ENCODE measurements at places on chromosomes 12 and 14.

GRCh38 chr14:34275078-34275477, 187.0 kb downstream of the SPTSSA start:
- no peak for DNase-seq

GRCh38 chr12:77808534-77808933, 22.2 kb upstream of the NAV3 start:
- no peak for DNase-seq

- DNase-seq, result no peak
Measured at GRCh38 chr12:5014269-5014668, 29.4 kb upstream of the KCNA5 start.

- no peak for DNase-seq
Measured at GRCh38 chr12:39682689-39683477, 63.3 kb upstream of the ABCD2 start.

DNA sequence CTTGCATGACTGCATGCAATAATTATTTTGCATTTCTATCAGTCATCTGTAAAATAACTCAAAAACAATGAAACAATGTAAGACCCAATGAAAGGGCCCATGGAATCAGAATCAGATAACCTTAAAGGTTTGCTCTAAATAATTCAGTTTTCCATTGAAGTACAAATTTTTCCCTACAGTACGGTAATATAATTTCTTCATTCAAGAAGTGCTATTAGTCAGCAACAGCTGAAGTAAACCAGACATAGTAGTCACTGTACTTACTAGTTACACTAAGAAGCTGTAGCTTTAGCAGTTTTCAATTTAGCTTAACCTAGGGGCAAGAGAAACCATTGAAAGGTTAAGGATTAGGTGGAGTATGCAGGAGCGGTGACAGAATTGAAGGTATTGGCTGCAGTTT, 43.5 kb downstream of the BCAT1 start:
- no peak for DNase-seq

GRCh38 chr12:123906711-123907420, 65.8 kb downstream of the CCDC92 start:
- no peak for DNase-seq

- DNase-seq, result no peak
Measured at GRCh38 chr12:54329759-54330158, 4.8 kb downstream of the COPZ1 start.

GRCh38 chr14:61719344-61720293, 24.3 kb downstream of the HIF1A start:
- DNase-seq, result no peak

GRCh38 chr12:60072911-60073310, 477.1 kb downstream of the SLC16A7 start:
- no peak for DNase-seq

GRCh38 chr12:124336184-124336437, 41.2 kb downstream of the RFLNA start:
- DNase-seq, result no peak

DNA sequence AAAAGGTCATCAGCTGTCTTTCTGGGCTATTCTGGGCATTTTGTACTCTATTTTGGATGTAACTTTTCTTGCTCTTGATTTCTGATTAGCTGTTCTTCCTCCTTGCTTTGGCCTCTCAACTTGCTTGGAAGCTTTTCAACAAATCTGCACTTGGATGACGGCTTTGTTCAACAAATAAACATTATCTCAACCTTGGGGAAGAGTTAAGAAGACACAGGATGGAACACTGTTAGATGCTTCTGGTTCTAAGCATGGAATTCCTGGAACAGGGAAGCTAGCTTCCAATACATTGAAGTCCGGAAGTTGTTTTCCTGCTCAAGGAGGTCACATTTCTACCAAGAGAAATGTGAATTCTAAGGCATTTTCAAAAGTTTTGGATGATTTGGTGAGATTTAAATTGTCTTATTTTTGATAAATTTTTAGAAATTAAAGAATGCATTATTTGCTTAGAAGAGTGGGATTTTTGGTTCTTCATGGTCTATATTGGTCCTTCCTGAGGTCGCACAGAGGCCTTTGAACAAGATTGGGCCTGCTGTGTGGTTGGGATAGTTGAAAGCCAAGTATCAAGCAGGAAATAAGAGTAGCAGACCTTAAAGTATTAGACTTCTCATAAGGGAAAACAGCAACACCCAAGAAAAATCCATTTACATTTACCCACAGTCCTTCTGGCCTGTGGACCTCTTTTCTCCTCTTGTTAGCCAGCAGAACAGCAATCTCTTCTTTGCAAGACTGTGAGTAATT, 59.2 kb downstream of the PPFIBP1 start:
- DNase-seq, result no peak

DNA sequence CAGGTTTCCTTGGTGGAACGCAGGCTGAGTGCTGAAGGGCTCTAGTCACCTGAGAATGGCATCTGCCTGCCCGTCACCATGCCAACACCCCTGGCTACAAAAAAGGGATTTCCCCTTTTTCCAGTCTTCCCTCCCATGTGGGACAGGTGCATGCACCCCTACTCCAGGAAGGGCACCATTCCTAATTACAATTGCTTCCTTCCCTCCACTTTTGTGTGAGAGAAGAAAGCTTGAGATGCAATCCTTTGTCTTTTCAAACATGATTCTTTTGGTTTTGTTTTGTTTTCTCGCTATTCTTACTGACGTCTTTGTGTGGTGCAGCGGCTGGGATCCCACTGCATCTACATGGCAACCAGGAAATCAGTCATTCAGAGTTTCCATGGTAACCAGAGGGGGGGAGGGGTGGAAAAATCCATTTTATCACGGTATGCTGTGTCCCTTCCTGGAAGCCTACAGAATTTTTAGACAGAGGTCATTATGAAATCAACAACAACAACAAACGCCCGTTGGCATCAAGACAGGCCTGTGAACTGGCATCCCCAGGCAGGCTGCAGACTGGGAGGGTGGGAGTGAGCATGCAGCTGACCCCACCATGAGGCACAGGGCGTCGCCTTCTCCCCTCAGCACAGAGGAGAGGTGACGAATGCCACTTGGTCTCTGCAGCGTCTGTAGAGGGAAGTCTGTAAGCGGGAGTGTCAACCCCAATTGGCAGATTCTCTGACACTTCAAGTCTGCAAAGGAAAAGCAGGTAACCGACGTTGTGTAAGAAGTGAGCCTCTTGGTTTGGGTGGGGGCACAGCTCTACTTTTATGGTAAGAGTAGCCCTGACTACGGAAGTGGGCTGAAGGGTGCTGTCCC, 13.6 kb upstream of the GNG2 start:
- peak; percentile 79 for DNase-seq

DNA sequence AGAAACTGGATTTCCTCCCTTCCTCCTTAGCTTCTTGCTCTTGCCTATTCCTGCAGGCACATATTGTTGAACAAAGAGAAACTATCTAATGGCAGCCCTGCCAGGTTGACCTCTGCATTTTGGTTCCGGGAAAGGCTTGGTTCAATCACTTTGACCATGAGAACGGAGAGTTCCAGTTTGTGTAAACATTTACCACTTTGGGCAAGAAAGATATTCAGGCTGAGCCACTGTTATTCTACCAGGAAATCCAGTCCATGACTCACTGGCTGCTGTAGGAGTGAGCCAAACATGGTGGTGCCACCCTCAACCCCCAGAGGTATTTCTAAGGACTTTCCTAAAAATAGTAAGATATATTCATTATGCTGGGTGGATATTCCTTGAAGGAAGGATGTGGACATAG, 242.2 kb upstream of the OR4E1 start:
- no peak for DNase-seq

DNA sequence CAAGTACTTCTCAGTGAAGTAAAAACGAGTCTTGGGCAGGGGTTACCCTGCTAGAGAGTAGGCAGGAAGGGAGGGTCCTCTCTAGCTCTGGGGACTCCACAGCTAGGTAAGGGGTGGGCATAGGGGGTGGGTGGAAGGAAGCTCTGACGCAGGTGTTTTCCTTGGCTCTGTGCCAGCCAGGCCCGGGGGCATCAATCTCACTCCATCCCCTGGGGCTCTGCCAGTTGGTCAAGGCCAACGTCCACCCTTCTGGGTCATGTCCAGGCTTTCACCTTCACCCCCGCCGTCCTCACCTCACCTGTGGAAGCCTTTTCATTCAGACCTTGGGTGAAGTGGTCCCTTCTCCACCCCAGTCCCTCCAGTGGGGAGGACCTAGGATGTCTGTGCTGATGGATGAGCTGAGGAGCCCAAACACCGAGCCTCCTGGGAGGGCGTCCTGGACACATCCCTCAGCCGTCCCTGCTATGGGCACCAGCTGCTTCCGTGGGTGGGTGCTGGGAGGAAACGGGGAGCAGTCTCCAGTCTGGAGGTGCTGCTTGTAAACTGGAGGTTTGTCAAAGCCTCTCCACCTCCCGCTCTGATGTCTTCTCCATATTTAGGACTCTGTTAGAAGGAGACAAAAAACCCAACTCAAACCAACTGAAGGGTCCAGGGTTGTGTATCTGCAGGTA, 71.5 kb upstream of the SFSWAP start:
- DNase-seq, result no peak

GRCh38 chr12:81440001-81440400, 319.1 kb downstream of the PPFIA2 start:
- no peak for DNase-seq

GRCh38 chr12:52215587-52216031, 17.4 kb upstream of the KRT7 start:
- DNase-seq, result no peak

DNA sequence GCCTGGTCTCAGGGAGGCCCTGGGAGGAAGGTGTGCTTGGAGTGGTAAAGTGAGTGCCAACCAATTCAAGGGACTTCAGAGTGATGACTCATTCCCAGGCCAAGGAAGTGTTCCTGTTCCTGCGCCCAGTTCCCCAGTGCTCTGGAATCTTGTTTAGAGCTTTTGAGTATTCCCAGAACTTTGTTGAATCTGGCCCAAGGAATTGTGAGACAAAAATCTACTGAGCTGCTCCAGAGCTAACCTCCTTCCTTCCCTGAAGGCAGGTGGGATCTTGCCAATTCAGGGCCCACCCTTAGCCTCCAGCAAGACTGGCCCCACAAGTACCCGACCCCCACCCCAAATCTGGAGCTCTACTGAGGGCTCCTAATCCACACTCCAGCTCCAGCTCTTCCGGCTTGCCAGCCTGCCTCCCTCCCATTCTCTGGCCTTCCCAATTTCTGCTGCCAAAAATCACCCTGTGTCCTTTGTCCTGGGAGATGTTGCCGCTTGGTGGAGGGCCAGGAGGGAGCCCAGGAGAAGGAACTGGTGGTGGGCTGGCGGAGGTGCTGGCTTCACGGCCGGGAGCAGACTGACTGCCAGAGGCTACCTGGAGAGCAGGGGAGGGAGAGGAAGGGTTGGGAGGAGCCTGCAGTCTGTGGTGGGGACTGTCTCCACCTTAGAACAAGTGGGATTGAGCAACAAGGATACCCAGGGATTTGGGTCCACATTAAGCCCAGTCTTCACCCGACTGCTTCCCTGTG, 2.0 kb upstream of the ATN1 start:
- DNase-seq, result no peak

DNA sequence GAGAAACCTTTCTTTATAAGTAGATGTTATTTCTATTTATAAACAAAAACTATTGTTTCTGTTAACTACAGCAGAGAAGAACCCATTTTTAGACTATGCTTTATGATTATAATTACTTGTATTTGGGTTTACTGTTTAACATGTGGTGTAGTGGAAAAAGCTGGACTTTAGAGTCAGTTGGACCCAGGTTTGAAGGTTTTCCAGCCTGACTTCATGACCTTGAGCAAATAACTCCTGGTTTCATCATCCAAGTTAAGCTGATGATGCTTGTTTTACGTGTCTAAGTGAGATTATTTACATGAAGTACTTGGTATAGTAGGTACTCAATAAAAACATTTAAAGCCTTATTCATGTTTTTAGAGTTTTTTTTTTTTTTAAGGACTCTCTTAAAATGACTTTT, 221.8 kb upstream of the ARHGAP5 start:
- no peak for DNase-seq

DNA sequence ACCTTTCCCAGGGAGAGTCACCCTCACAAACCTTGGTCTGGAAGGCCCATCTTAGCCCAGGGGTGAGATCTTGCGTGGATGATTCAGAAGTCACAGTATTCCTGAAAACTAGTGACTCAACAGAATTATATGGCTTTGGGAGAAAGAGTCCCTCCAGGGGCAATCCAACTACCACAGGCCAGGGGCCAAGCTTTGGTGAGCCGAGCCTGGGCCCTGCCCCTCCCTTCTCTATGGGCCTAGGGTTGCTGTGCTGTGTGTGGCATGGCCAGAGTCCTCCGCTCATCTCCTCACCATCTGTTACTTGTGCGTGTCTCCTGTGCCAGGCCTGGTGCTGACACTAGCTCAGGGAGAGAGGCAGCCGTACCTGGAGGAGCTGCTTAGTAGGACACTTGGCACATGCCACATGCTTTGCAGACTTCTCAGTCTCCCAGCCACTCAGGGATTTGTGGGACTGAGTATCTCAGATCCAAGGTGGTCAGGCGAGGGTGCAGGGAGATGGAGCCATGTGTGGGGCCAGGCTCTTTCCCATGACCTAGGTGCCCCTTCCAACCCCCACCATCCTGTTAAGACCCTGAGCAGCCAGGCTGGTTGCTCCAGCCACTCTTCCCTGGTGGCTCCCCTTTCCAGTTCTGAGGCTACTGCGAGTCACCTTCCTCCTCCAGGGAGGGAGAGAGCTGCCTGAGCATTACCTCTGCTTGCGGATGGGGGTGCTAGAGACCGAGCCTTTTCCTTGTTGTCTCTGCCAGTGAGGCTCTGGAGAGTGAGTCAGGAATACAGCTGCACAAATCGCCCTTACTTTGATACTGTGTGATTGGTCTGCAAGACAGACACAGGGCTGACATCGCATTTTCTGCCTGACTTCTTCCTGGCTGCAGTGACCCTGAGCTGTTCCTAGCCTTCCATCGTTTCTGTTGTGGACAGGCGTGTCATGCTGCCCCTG, 94.1 kb downstream of the SLC25A47 start:
- DNase-seq, result no peak

DNA sequence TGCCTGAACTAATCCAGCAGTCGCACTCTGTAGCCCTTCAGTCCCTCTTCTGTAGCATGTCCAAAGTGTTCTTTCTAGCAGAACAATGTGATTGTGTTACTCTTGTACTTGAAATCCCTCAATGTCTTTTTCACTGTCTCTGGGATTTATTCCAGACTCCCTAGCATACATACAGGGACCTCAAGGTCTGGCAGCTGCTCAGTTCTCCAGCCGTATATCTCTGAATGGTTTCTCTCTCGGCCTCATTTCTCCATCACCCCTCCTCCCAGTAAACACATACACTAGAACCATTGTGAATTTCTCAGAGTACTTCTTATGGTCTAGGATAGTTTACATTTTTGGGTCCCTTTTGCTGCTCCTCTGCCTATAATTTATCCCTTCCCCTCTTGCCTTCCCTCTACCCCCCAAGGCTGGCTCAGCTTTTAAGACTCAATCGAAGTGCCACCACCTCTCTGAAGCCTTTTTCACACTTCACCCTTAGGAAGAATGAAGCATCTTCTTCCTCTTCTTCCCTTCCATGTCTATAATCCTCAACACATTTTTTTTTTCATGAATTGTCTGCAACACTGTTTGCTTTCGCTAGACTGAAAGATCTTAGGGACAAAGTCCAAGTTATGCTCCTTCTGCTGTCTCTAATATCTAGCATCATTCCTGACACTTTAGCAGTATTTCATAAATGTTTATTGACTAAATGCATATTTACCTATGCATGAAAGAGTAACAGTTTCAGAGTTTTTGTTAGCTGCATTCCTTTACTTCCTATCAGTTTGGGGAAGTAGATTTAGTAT, 446.1 kb downstream of the ZFP36L1 start:
- DNase-seq, result no peak

GRCh38 chr12:50505675-50506530, 1.1 kb downstream of the DIP2B start:
- DNase-seq, result no peak

GRCh38 chr12:112148031-112148513, 22.7 kb downstream of the TRAFD1 start:
- no peak for DNase-seq

Measured in CD4-positive, alpha-beta T cell (primary cell).